ENCODE measurements at places on chromosomes 12 and 14. TPM values are rescaled to one million over a fixed set of nuclear protein-coding genes. Genes with fewer than 3 reads are reported as not detected.

- peak; percentile 57 for DNase-seq
Observed at GRCh38 chr14:91323671-91324605, 79.4 kb upstream of the GPR68 start.

DNA sequence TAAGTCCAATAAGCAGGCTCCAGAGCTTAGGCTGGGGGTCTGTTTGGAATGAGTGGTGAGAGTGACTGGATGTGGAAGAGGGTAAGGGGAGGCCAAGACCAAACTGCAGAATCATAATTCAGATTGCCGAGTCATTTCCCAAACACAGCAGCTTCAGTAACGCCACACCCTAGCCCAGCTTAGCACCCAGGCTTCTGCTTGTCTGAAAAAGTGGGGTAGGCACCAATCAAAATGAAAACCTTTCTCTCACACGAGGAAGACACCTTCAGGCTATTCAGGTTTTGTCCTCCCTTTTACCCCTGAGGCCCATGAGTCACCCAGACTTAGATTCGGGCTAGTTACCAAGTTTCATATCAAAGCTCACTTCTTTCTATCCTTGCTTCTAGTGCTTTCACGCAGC, 306.1 kb downstream of the DAD1 start:
- DNase-seq: no peak

DNA sequence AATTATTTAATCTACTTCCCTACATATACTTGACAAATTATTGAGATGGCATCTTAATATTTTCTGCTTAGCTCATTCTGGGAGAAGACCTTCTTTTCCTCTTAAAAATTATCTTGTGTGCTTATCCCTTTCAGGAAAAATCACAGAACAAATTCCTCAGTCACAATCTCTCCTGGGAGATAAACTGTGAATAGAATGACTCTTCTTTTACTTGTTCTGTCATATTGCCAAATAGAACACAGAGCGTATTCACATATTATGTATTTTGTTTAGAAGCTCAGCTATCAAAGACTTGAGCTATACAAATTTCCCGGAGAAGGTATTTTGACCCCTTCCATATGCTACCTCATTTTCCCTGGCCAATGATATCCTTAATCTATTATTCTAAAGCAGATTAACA, 146.7 kb downstream of the TMEM117 start:
- DNase-seq: no peak

DNA sequence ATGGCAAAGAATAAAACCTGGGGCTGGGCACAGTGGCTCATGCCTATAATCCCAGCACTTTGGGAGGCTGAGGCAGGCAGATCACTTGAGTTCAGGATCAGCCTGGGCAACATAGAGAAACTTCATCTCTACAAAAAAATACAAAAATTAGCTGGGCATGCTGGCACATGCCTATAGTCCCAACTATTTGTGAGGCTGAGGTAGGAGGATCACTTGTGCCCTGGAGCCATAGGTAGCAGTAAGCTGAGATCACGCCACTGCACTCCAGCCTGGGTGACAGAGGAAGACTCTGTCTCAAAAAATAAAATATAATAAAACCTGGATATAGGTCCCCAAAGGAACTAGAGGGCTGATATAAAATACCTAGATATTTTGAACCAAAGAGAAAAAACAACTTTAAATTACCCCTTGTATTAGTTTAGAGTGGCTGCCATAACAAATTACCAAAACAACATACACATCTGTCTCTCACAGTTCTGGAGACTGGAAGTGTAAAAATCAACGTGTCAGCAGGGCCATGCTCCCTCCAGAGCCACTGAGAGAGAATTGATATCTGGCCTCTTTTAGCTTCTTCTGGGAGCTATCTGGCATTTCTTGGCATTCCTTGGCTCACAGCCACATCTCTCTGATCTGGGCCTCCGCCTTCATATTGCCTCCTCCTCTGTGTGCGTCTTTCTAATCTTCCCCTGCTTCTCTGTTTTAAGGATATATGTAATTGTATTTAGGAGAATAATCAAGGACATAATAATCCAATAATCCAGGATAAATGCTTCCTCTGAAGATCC, 47.9 kb upstream of the ATF7IP start:
- no peak for DNase-seq

DNA sequence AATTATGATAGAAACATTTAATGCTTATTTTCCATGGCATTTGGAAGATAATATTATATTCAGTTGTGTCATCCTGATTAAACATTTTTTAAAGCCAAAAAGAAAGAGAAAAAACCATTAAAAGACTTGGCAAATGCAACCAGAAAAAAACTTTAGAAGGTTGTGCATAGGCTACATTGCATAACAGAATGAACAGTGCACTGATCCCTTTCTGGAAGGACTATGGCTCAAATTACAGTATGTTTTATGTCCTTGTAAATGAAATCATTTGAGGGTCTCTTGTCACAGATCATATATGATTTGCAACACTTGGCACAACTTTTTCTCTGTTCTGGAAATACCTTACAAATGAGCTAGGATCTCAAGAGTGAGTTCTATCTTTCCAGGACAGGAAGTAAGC, 275.2 kb upstream of the FLRT2 start:
- DNase-seq: no peak

GRCh38 chr12:116539905-116540482, 19.2 kb upstream of the MAP1LC3B2 start:
- no peak for DNase-seq

DNA sequence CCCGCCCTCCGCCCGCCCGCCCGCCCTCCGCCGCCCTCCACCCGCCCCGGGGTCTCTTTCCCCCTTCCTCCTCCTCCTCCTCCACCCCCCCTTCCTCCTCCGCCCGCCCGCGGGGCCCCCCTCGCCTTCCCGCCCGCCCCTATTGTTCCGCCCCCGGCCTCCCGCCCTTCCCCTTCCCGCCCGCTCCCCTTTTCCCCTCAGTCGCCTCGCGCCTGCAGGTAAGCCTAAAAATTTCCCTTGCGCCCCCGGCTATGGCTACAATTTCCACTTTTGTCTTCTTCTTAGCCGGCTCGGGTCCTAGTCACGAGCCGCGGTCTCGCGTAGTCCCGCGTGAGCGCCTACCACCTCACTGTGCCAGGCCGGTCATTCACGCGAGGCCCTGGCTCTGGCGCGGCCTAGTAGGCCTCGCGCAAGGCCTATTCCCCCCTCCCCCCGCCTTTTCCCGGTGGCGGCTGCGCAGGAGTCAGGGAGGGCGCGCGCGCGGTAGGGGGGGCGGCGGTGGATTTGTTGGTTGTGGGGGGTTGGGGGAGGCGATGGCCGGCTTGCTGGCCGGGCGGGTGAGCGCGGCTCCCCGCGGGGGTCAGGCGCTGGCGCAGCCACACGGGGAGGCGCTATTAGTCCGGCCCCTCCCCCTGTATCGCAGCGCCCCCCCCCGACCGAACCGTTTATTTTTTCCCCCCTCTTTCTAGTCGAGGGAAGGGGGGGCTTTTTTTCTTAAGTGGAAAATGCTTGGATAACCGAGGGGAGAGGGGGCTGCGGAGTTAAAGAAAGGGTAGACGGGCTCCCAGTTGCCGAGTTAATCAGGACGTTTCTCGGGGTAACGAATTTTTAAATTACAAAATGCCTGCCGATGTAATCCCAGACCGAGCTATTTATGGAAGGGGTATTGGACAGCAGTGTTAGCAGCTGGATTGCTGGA, 516 bp downstream of the PCBP2 start:
- DNase-seq: peak; percentile 88

DNA sequence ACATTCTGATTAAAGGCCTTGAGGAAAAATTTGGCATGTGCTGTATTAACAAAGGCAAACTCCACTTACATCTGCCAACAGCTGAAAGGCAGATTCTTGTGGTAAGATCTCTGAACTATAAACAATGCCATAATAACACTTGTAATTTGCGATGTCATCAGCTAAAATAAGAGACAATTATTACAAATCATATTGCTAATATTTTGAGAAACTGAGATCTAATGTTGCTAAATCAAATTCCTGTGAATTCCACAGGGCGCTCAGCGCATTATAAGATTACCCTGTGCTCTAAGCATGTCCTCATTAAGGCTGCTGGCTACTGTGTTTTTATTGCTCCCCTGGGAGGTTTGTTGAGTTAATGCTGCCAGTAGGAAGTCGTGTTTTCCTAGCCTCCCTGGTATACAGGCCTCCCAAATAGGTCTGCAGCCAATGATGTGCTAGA, 244.8 kb downstream of the DACT1 start:
- no peak for DNase-seq

GRCh38 chr14:75807667-75808360, 146.8 kb downstream of the TTLL5 start:
- no peak for DNase-seq

- DNase-seq: no peak
Observed at GRCh38 chr12:65560286-65560685, 264.0 kb upstream of the HMGA2 start.

GRCh38 chr12:106801830-106802533, 27.5 kb downstream of the RIC8B start:
- no peak for DNase-seq

GRCh38 chr14:60346706-60347105, 97.7 kb downstream of the PPM1A start:
- DNase-seq: no peak

DNA sequence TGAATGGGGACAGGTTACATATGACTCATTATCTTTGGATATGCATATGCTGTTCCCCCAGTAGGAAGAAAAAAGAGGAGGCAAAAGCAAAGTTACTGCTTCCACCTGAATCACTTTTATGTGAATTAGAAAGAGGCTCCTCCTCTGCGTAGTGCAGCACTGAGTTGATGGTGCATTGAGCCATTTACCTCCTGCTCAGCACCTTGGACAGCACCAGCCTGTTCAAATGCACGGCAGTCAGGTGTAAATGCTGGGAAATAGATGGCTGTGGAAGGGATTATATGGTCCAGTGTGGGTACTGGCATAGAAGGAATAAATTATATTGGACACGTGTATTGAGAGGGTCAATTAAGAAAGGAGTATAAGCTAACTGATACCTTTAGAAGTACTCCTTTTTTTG, 541.9 kb upstream of the SEL1L start:
- no peak for DNase-seq

DNA sequence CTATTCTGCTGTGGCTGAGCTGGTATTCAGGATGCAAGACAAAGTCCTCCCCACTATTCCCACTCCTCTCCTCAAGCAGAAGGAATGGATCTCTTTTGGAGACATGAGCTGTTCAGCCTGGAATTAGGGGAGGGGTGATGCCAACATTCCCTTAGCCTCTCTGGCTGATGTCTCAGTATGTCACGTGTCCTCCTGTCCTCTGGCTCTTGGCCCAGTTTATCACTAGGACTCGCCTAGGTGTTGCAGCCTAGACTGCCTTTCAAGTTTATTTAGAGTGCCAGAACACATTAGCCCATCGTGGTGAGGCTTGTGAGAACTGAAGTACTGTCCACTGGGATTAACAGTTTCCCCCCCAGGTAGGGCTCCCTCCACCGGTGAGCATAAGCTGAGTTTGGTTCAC, 239.9 kb upstream of the MIS18BP1 start:
- DNase-seq: no peak

DNA sequence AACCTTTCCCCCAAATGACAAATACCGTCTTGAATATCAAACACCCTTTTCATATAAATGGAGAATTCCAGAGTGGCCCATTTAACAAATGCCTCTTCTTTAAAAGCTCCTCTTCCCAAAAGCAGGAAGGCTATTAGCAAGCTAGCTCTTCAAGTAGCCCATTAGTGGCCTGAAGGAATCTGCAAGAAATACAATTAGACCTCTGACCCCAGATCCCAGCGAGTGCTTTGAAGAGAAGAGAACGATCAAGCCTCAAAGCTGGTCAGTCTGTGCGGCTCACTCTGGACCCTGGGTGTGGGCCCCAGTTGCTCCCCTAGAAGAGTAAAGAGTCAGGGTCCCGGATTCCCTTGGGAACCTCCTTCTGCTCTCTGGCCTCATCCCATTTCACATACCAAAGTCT, 325.6 kb downstream of the NUAK1 start:
- no peak for DNase-seq

GRCh38 chr14:28468191-28469151, 298.1 kb upstream of the FOXG1 start:
- no peak for DNase-seq

DNA sequence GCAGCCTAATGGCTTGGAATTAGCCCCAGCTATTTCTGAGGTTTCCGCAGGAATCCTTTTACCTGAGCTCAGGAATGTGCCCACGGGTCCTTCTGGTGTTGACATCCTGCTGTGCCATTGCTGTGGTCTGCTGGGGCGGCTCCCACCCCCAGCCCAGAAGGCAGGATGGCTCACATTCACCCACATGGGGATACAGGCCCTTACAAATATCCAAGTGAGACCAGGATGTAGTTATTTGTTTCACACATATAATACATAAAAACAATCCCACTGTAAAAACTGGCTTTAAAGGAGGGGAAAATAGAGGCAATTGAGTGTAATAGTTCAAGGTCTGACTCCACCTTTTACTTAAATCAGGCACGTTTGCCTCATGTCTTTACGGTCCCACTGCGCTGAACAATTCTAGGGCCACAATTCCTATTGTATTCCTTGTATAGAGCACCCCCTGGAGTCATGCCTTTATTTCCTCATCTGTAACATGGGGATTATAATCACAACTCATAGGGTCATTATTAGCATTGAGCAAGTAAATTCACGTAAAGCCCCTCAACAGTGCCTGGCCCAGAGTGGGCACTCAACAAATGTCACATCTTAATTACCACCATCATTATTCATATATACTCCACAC, 57.2 kb upstream of the FICD start:
- DNase-seq: no peak

- no peak for DNase-seq
Observed at GRCh38 chr14:86574051-86574777, 1044.3 kb downstream of the FLRT2 start.

GRCh38 chr12:130868412-130868811, 3.5 kb upstream of the RAN start:
- no peak for DNase-seq

DNA sequence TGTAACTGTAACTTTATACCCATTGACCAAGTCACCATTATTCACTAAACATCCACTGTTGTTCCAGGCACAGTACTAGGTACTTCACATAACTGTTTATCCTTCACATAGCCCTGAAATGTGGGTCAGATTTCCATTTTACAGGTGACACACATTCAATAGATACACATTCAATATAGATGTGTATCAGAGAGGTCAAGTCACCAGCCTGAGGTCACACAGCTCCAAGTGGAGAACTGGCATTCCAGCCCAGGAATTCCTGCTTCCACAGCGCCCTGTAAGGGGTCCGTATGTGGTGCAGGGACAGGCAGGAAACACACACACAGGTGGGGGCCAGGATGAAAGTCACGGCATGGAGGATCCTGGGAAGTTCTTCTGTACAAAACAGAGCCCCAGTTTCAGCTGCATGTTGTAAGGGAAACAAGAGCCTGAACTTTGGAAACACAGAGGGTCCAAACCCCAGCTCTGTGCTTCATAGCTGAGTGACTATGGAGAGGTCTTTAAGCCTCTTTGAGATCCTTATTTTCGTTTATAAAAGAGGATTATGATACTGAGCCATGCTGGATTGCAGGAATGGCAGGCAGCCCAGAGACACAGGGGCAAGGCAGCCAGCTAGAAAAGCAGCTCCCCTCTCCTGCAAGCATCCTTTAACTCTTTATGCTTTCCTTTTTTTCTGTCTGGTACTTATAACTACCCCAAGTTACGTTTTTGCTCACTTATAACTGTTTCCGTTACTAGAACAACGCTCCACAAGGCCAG, 50.3 kb upstream of the DICER1 start:
- DNase-seq: no peak

GRCh38 chr12:2372735-2373134, 319.9 kb downstream of the CACNA1C start:
- DNase-seq: no peak

GRCh38 chr12:100267603-100268281, 765 bp downstream of the SCYL2 start:
- DNase-seq: no peak

CACNA1C gene
- 20.0 TPM for total RNA-seq

HRK gene
- total RNA-seq: 0.41 TPM

SELPLG gene
- 1.2 TPM for total RNA-seq

PTHLH gene
- total RNA-seq: not detected

CD163 gene
- 1.6 TPM for total RNA-seq

PEBP1 gene
- total RNA-seq: 275 TPM

OLR1 gene
- 4.1 TPM for total RNA-seq

AQP6 gene
- not detected for total RNA-seq
